EL (cell line): ENCODE measurements at places on chromosomes 2 and 18.

DNA sequence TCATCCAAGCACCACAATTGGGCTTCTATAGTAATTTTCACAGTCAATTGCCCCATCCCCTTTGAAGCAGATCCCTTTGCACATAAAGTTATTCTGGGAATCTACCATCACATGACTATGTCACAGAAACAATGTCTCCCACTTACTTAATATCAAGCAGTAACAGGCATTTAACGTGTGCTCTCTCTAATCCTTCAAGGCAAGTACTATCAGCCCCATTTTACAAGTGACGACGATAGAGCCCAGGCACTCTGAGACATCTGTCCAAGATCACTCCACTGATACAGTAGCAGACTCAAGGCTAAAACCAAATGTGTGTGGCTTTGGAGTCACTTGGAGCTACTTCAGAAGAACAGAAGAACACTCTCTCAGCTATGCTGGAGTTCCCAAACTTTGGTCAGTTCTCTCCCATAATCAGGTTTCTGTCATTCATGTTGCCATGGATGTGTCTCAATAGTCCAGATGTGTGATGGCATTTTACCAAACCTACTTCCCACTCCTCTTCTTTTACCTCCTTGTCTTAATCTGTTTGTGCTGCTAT, 39.7 kb downstream of the PID1 start:
- DNase-seq = no peak

GRCh38 chr18:67081482-67082211, 434.9 kb downstream of the DSEL start:
- no peak for DNase-seq

GRCh38 chr2:237879058-237879430, 19.6 kb downstream of the RAMP1 start:
- DNase-seq = peak; percentile 31

- no peak for DNase-seq
These were observed 158.6 kb upstream of the SERTAD2 start for GRCh38 chr2:64812285-64812684.

DNA sequence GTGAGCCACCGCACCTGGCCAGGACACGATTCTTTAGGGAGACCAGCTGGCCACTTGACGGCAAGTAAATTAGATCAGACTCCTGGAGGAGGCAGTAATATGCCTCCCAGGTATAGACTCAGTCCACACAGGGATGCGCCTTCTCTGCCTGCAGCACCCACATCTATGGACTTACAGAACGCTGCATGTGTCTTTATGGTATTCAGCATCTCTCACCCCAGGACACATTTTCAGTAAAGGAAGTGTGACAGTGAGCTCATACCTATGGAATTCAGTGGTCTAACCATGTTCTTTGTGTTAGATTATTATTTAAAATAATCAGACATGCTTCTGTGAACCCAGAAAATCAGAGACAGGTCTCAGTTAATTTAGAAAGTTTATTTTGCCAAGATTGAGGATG, 5.9 kb upstream of the NARS1 start:
- DNase-seq = peak; percentile 76

DNA sequence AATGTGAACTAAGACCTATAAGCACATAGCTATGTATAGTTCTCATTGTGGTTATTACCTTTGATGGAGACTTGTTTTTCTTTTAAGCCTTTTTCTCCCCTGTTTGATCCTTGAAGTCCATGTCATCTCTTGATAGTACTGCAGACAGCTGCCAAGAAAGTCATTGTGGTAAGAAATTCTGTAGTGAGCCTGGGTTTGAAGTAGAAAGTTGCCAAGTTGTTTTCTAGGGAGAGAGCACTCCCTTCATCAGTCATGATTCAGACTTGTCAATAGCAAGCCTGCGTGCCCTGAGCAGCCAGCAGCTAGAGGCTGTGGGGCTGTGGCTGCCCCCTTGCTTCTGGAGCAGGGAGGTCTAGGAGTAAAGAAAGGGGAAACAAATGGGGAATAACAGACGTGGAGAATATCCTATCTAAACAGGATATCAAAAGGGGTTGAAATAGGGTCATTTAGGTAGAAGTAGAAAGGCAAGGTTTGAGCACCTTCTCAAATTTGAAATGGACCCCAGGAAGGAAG, 8.4 kb downstream of the SP5 start:
- no peak for DNase-seq

- DNase-seq = no peak
These were observed 65.7 kb upstream of the CNGA3 start for GRCh38 chr2:98280376-98281102.

DNA sequence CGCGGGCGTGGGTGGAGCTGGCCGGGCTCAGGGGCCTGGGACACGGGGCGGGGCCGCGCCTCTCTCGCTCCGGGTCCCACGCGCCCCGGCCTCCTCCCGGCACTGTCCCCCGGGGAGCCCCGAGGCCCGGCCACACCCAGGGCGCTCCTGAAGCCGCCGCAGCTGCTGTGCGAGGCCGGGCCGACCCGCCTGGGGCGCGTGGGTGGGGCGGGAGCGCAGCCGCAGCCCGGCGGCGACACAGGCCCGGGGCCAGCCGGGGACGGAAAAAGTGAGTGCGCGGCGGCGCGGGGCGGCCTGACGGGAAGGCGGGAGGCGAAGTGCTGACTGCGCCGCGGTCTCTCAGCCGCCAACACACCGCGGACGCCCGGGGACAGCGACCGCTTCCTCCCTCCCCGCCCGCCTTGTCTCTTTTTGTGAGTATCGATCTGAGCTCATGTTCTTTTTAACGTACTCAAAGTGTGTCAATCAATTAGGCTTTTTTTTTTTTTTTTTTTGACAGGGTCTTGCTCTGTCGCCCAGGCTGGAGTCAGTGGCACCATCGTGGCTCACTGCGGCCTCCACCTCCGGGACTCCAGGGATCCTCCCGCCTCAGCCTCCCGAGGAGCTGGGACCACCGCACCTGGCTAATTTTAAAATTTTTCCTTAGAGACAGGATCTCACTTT, 14.5 kb downstream of the PDCD1 start:
- peak; percentile 49 for DNase-seq

GRCh38 chr2:132517386-132517785, 100.8 kb downstream of the GPR39 start:
- peak; percentile 9 for DNase-seq

DNA sequence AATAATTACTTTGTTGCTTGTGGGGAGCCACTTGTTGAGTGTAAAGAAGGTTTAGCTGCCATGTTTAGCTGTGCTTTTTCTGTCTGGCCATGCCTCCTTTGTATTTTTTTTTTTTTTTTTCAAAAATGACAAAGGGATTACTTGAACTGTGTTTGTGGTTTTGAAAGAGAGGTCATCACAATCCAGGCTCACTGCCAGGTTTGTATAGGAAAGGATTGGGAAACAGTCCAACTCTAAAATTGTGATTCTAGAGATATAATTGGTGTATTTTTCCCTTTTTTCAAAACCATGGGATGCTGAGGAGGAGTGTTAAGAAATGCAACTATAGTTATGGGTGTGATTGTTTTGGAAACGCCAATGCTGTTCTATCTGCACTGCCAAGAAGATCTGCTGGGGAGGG, 4.3 kb downstream of the ITPRIPL1 start:
- DNase-seq = peak; percentile 72

DNA sequence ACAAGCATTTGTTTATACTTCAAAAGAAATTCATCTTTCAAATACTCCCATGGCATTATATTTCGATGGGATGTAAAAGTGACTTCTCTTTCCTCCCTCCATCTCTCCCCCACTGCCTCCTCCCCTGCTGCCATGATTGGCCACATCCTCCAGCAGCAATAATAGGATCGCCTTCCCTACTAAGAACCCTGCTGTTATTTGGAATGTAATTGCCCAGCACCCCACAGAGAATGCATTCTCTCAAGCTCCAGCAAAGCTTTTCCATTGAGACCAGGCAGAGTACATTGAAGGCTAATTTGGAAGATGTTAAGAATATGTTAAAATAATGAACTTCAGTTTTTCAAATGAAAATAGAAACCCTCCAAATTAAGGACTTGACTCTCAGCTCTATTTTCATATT, 375.4 kb upstream of the ACVR2A start:
- DNase-seq = no peak

DNA sequence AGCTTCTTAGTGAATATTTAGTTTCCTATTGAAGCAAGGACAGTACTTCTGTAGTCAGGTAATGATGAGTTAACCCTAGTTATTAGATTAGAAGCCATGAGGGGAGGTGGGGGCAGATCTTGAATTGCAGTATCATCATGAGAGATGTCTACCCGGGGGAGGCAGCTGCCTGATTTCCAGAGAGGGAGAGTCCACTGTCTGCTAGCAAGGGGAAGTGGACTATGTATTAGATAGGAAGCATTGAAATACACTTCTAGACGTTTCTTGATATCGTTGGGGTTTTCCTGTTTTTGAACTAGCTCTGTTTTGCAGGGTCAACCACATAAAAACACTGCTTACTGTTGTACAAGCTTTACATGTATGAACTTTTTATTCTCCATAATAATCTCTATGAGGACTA, 38.8 kb downstream of the APLF start:
- no peak for DNase-seq

- no peak for DNase-seq
These were observed 7.6 kb downstream of the CYBRD1 start for GRCh38 chr2:171529914-171530313.

DNA sequence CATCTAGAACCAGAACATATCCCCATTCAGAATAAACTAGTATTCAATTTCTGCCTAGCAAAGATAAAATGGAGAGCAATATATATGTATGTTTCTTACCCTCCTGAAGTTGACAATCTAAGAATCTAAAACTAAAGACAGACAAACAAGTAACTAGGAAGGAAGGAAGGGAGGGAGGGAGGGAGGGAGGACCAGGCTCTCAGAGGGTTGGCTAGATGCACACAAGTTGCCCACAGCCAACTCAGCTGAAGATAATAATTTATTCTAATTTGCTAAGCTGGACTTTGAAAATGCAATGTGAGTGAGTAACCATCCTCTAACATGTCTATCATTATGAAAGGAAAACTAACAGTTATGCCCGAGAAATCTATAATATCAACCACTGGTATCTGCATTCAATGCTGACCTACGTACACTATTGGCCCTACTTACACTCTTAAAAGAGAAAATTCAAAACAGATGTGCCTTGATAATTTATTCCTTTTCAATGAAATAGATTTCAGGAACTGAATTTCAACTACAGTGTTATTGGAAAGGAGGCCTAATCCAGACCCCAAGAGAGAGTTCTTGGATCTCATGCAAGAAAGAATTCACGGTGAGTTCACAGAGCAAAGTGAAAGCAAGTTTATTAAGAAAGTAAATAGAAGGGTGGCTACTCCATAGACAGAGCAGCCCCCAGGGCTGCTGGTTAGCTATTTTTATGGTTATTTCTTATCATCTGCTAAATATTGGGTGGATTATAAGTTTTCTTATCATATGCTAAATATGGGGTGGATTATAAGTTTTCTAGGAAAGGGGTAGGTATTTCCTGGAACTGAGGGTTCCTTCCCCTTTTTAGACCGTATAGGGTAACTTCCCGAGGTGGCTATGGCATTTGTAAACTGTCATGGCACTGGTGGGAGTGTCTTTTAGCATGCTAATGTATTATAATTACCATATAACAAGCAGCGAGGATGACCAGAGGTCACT, 288.5 kb upstream of the SLC39A10 start:
- DNase-seq = no peak

GRCh38 chr2:164535280-164536025, 85.8 kb downstream of the GRB14 start:
- no peak for DNase-seq

DNA sequence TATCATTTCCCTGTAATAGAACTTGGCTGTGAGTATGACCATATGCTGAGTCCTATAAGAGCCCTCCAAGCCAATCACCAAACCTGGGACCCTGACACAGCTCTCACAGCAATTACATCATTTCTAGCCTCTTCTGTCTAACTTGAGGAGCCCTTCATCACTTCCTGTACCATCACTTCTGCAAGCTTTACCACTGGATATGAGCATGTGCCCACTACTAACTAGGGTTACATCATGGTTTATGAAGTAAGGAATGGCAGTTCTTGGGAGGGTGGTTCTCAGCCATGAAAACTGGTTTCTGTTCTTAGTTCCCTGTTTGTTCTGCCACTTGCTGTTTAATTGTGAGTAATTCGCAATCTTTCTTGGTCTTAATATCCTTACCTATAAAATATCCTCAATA, 31.0 kb upstream of the EPB41L3 start:
- DNase-seq = no peak

DNA sequence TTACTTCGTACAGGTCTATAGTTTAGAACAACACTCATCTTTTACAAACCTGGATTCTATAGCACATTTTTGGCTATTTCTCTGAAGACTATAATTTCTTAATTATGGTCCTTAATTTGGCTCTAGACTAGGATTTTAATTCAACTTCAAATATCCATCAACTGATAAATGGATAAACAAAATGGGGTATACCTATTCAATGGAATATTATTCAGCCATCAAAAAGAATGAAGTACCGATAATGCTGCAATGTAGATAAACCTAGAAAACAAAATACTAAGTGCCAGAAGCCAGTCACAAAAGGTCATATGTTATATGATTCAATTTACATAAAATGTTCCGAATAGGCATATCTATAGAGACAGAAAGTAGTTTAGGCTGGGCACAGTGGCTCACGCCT, 15.2 kb upstream of the RIF1 start:
- DNase-seq = no peak

DNA sequence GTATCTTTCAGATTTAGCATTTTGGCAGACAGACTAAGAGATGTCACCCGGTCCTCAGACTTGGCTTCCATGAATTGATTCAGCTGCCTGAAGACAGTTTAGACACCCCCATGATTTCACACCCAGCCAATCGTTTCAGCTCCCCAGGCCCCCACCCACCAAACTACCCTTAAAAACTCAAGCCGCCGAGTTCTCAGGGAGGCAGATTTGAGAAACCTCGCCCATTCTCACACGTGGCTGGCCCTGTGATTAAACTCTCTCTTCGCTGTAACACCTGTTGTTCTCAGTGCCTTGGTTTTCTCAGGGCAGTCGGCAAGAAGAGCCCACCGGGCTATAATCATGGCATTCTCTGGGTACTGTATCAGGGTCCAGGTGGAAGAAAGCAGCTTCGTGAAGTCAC, 35.2 kb downstream of the UXS1 start:
- no peak for DNase-seq
